Activated CD4-positive, alpha-beta memory T cell treated with anti-CD3 and anti-CD28 coated beads for 36 hours (primary cell): ENCODE measurements at places on chromosomes 7 and 10. TPM values are rescaled to one million over a fixed set of nuclear protein-coding genes. Genes with fewer than 3 reads are reported as not detected.

- H3K27me3 ChIP-seq: peaks cover 2% of the 10 kb centered on the region
- H3K36me3 ChIP-seq: no peaks in the 10 kb centered on the region
- no peak for DNase-seq
- H3K4me1 ChIP-seq: no peaks in the 10 kb centered on the region
- no peak overlapping the region for H3K27ac ChIP-seq
These were observed 28.3 kb downstream of the EBF3 start for GRCh38 chr10:129935867-129936152.

GRCh38 chr10:101121654-101122031 lies 9.5 kb upstream of the TLX1 start:
- peak overlapping the region; percentile 84 for H3K4me3 ChIP-seq
- no peaks in the 10 kb centered on the region for H3K36me3 ChIP-seq
- H3K4me1 ChIP-seq: peaks cover 31% of the 10 kb centered on the region

GRCh38 chr10:21637795-21638194 lies 103.8 kb downstream of the MLLT10 start:
- no peak for DNase-seq
- peaks cover 24% of the 10 kb centered on the region for H3K36me3 ChIP-seq
- no peak overlapping the region for H3K4me3 ChIP-seq

DNA sequence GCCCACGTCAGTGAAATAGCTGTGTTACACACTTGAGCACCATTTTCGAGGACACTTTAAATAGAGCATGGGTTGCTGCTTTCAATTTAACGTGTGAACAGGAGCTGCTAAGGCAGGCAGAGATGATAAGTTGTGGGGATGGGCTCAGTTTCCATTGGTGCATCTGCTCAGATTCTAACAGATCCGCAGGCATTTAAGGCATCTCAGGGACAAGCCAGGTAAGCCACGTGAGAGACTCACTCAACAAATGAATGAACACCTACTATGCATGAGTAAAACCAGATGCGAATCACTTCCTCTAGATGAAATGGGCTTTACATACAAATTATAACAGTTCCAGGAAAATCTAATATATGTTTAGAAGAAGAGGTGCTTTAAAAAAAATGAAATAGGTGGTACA lies 34.6 kb downstream of the PLXNA4 start:
- no peak overlapping the region for H3K4me3 ChIP-seq
- H3K27ac ChIP-seq: no peak overlapping the region
- H3K27me3 ChIP-seq: no peaks in the 10 kb centered on the region
- no peak for DNase-seq

GRCh38 chr10:13724484-13724883 lies 137.7 kb downstream of the PRPF18 start:
- H3K27ac ChIP-seq: no peak overlapping the region
- H3K27me3 ChIP-seq: no peaks in the 10 kb centered on the region
- H3K4me3 ChIP-seq: no peak overlapping the region

DNA sequence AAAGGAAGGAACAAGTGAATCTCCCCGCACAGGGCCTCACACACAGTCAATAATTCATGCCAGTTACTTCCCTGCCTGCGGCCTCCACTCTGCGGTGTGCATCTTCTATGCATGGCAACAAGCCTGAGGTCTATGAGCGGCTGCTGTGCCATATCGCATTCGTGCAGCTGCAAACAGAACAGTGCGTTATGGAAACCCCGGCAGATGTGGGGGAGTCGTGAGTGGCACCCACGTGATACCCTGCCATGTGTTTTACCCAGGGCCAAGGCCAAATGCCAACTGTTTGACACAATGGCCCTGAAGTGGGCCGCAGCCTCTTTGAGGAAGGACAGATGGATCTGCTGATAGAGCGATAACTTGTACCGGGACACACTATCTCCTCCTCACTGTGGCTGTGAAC lies 13.4 kb downstream of the TNS3 start:
- H3K4me1 ChIP-seq: no peaks in the 10 kb centered on the region
- H3K27ac ChIP-seq: no peak overlapping the region
- DNase-seq: no peak
- no peaks in the 10 kb centered on the region for H3K36me3 ChIP-seq

GRCh38 chr7:139695051-139695450 lies 82.7 kb downstream of the HIPK2 start:
- H3K4me1 ChIP-seq: peaks cover 22% of the 10 kb centered on the region
- H3K36me3 ChIP-seq: peaks cover 1% of the 10 kb centered on the region
- H3K4me3 ChIP-seq: no peak overlapping the region
- DNase-seq: no peak
- no peaks in the 10 kb centered on the region for H3K27me3 ChIP-seq

- no peak overlapping the region for H3K4me3 ChIP-seq
- H3K27me3 ChIP-seq: no peaks in the 10 kb centered on the region
- peaks cover 2% of the 10 kb centered on the region for H3K4me1 ChIP-seq
- no peaks in the 10 kb centered on the region for H3K36me3 ChIP-seq
- H3K27ac ChIP-seq: no peak overlapping the region
These were observed 286.4 kb downstream of the PRPF18 start for GRCh38 chr10:13873196-13873595.

- no peak for DNase-seq
- no peaks in the 10 kb centered on the region for H3K4me1 ChIP-seq
- no peaks in the 10 kb centered on the region for H3K27me3 ChIP-seq
These were observed 306.8 kb downstream of the XPNPEP1 start for GRCh38 chr10:109616359-109616980.

GRCh38 chr7:89988074-89988473 lies 166.2 kb upstream of the STEAP1 start:
- H3K36me3 ChIP-seq: no peaks in the 10 kb centered on the region
- H3K4me3 ChIP-seq: no peak overlapping the region

DNA sequence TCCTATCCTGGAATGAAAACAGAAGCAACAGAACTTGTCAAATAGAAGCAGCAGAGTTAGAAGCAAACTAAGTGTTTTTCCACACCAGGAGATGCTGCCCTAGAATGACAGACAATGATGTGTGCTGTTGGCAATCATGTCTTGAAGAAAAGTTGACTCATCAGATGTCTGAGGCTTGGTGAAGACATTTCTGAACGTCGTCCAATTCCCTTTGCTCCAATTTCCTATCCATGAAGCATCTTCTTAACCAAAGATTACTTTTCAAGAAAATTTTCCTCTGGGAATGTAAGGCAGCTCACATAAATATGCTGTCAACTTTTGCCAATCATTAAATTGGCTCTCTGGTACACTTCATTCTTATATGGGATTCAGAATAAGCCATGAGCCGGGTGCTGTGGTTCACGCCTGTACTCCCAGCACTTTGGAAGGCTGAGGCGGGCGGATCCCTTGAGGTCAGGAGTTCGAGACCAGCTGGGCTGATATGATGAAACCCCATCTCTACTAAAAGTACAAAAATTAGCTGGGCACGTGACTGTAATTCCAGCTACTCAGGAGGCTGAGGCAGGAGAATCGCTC lies 34.6 kb downstream of the MALSU1 start:
- H3K4me1 ChIP-seq: no peaks in the 10 kb centered on the region
- no peak for DNase-seq
- H3K27me3 ChIP-seq: peaks cover 14% of the 10 kb centered on the region
- peaks cover 2% of the 10 kb centered on the region for H3K36me3 ChIP-seq
- H3K27ac ChIP-seq: no peak overlapping the region
- no peak overlapping the region for H3K4me3 ChIP-seq

DNA sequence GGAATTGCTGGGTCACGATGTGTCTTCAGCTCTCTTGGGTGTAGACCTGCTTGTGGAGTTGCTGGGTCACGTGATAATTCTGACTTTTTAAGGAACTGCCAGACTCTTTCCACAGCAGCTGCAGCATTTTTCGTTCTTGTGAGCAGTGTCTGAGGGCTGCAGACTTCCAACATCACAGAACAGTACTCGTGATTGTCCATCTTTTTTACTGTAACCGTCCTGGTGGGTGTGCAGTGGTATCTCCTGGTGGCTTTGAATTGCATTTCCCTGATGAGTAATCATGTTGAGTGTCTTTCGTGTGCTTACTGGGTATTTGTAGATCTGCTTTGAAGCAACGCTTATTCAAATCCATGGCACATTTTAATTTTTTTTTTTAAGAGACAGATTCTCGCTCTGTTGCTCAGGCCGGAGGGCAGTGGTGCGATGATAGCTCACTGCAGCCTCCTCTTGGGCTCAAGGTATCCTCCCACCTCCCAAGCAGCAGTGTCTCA lies 22.7 kb downstream of the INPP5A start:
- H3K27me3 ChIP-seq: no peaks in the 10 kb centered on the region
- H3K4me3 ChIP-seq: no peak overlapping the region
- no peak for DNase-seq
- no peaks in the 10 kb centered on the region for H3K36me3 ChIP-seq
- H3K4me1 ChIP-seq: peaks cover 38% of the 10 kb centered on the region

DNA sequence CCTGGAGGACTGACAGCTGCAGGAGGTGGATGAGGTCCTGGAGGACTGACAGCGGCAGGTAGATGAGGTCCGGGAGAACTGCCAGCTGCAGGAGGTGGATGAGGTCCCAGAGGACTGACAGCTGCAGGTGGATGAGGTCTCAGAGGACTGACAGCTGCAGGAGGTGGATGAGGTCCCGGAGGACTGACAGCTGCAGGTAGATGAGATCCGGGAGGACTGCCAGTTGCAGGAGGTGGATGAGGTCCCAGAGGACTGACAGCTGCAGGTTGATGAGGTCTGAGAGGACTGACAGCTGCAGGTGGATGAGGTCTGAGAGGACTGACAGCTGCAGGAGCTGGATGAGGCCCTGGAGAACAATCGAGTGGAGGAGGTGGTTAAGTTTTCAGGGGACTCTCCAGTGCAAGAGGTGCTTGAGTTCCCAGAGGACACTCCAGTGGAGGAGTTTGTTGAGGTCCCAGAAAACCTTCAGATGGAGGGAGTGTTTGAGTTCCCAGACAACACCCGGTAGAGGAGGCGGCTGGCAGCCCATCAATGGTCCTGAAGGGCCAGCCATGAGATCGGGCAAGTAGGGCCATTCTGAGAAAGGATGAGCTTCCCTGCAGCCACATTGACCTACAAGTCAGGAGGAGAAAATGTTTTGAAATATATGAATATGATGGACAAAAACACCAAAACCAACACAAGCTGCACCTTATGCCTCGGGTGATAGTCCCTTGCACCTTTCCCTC lies 4.7 kb upstream of the EIF5AL1 start:
- H3K27me3 ChIP-seq: peaks cover 3% of the 10 kb centered on the region
- no peaks in the 10 kb centered on the region for H3K36me3 ChIP-seq
- DNase-seq: no peak
- H3K27ac ChIP-seq: no peak overlapping the region
- H3K4me1 ChIP-seq: no peaks in the 10 kb centered on the region
- H3K4me3 ChIP-seq: no peak overlapping the region

DNA sequence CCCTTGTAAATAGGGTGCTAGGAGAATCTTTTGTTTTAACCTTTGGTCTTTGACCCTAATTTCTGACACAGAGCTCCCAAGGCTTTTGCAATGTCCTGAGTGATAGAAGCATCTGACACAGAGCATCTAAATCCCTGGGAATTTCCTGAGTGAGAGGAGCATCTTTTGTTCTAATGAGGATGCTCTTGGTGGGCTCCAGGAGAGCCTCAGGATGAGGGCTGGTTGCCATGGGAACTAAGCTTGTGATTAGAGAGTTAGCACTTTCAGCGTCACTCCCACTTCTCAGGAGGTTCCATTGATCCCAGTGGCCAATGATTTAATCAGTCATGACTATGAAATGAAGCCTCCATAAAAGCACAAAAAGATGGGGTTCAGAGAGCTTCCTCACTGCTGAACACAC lies 264.8 kb downstream of the KIF20B start:
- no peak for DNase-seq
- H3K4me1 ChIP-seq: peaks cover 5% of the 10 kb centered on the region
- no peaks in the 10 kb centered on the region for H3K36me3 ChIP-seq
- H3K4me3 ChIP-seq: no peak overlapping the region
- peaks cover 6% of the 10 kb centered on the region for H3K27me3 ChIP-seq

- H3K27me3 ChIP-seq: peaks cover 3% of the 10 kb centered on the region
- no peak overlapping the region for H3K4me3 ChIP-seq
- DNase-seq: no peak
These were observed 92.0 kb upstream of the FAM180A start for GRCh38 chr7:135840591-135840990.

DNA sequence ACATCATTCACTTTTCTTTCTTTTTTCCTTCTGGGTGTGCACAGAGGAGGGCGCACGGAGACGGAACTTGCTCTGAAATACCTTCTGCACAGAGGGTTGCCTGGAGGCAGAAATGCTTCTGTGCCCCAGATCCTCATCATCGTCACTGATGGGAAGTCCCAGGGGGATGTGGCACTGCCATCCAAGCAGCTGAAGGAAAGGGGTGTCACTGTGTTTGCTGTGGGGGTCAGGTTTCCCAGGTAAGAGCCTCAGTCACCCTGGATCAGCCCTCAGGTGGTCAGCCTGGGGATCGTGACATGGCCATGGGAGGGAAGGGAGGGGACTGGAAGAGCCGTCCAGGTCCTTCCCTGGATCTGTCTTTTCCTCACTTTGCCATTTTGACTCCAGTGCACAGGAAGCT lies 33.6 kb downstream of the VWA2 start:
- peaks cover 13% of the 10 kb centered on the region for H3K27me3 ChIP-seq
- H3K36me3 ChIP-seq: no peaks in the 10 kb centered on the region
- no peak for DNase-seq
- no peak overlapping the region for H3K4me3 ChIP-seq
- no peaks in the 10 kb centered on the region for H3K4me1 ChIP-seq

GRCh38 chr7:100612730-100613390 lies 520 bp downstream of the MOSPD3 start:
- no peaks in the 10 kb centered on the region for H3K36me3 ChIP-seq
- DNase-seq: peak; percentile 33
- peak overlapping the region; percentile 90 for H3K4me3 ChIP-seq
- H3K27ac ChIP-seq: peak overlapping the region; percentile 23
- H3K4me1 ChIP-seq: peaks cover 14% of the 10 kb centered on the region

DNA sequence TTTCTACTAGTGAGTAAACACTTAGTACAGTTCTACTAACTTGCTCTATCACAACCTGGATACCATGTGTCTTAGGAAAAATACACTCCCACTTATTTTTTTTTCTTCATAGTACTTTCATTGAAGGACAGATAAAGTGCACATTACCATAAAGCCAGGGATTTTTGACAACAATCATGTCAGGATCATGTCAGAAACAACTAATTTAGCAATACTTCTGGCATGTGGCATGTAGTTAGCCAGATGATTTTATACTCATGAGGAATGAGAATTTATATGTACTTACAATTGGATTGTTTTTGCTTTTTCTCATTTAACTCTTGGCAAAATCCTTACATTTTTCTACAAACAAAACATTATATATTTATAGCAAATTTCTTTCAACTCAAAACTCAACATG lies 630.7 kb upstream of the GRM3 start:
- H3K4me3 ChIP-seq: no peak overlapping the region
- no peaks in the 10 kb centered on the region for H3K27me3 ChIP-seq
- no peaks in the 10 kb centered on the region for H3K36me3 ChIP-seq
- DNase-seq: no peak
- H3K27ac ChIP-seq: no peak overlapping the region

- no peak within 1 kb of the TSS for H3K27ac ChIP-seq
- no peaks in the 10 kb centered on the region for H3K4me1 ChIP-seq
- DNase-seq: peak; percentile 4
- peaks cover 10% of the 10 kb centered on the region for H3K27me3 ChIP-seq
- H3K4me3 ChIP-seq: no peak within 1 kb of the TSS
- H3K36me3 ChIP-seq: no peaks in the 10 kb centered on the region
These were observed at the start of gene GDF2 for GRCh38 chr10:47322300-47323061. TSS of gene GDF2 (plus strand) at chr10:47322454. CDS start at chr10:47322669, 215 bp downstream.

GRCh38 chr10:99620711-99621453 lies 643 bp upstream of the SLC25A28 start:
- peak overlapping the region; percentile 80 for H3K4me3 ChIP-seq
- H3K27ac ChIP-seq: peak overlapping the region; percentile 96
- peaks cover 16% of the 10 kb centered on the region for H3K36me3 ChIP-seq
- no peaks in the 10 kb centered on the region for H3K27me3 ChIP-seq
- peaks cover 37% of the 10 kb centered on the region for H3K4me1 ChIP-seq

Gene SPACDR
- 3.5 TPM for total RNA-seq

Gene NPFFR1
- total RNA-seq: 0.02 TPM

Gene PLPP4
- not detected for total RNA-seq

Gene CH25H
- total RNA-seq: not detected

Gene AKR1C8
- total RNA-seq: 0.33 TPM

Gene PTF1A
- total RNA-seq: not detected
